Kidney epithelial cell (primary cell): ENCODE measurements at places on chromosomes 11 and 22.

DNA sequence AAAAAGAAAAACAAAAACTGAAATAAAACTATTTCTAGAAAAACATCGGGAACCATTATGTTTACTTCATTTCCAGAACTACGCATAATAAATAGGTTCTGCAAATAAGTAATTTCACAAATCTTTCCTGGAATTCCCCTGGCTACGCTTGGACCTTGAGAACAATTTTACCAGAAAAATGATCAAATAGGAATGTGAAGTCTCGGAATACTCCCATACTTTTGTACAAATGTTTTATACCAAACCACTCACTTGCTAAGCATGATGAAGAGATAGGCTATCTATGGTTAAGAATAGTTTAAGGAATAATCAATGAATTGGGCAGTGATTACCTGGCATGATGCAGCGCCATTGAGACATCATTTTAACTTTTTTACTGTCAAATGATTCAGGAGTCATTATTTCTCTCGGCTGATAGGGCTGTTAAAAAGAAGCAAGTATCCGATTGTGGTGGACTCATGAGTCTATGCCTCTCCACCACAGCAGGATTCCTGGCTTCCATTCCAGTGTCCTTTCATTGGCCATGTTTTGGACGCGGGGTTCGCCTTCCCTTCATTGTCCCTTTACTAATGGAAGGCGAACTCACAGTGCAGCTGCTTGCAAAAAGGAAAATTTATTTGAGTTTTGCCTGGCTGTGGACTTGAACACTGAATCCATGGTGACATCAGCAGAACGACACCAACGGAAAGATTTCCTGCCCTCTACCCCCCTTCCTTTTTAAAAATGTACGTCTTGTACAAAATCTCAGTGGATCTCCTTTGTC, 39.9 kb upstream of the BLID start:
- no peak for DNase-seq

GRCh38 chr11:496834-497564, 10.0 kb downstream of the RNH1 start:
- DNase-seq = no peak

- DNase-seq = no peak
These were observed 11.9 kb downstream of the LARGE1 start for GRCh38 chr22:33908171-33909074.

DNA sequence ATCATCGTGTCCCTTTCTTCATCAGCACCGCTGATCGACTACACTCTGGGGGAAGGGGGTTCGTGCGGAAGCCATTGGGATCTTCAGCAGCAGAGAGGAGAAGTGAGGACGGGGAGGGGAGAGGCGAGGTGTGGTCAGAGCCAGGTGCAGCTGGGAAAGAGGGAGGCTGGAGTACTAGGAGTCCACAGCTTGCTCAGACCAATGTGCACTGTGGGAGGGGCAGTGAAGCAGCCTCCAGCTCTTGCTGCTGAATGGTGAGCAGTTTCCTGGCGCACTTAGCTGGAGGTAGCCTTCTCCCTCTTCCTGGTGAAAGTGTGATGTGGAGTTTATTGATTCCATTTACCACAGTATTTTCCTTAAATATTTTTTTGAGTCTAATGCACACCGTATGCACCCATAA, 99.0 kb upstream of the NECTIN1 start:
- no peak for DNase-seq

DNA sequence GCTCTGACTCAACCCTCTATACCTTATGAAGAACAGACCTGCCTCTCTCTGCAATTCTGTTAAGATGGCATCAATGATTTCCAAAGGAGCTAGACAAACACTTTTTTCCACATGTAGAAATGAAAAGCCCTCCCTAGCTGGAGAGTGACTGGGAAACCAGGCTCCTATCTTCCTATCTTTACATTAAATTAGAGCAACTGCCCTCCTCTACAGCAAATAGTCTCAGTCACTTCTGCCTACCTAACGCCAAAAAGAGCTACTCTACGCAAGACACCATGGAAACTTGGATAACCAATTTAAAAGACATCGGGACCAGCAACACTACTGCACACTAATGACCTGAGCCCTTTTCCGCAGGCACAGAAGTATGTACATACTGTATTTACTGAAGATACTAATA, 84.8 kb downstream of the MICAL3 start:
- DNase-seq = no peak

GRCh38 chr11:70717936-70718595, 319.7 kb downstream of the CTTN start:
- no peak for DNase-seq

DNA sequence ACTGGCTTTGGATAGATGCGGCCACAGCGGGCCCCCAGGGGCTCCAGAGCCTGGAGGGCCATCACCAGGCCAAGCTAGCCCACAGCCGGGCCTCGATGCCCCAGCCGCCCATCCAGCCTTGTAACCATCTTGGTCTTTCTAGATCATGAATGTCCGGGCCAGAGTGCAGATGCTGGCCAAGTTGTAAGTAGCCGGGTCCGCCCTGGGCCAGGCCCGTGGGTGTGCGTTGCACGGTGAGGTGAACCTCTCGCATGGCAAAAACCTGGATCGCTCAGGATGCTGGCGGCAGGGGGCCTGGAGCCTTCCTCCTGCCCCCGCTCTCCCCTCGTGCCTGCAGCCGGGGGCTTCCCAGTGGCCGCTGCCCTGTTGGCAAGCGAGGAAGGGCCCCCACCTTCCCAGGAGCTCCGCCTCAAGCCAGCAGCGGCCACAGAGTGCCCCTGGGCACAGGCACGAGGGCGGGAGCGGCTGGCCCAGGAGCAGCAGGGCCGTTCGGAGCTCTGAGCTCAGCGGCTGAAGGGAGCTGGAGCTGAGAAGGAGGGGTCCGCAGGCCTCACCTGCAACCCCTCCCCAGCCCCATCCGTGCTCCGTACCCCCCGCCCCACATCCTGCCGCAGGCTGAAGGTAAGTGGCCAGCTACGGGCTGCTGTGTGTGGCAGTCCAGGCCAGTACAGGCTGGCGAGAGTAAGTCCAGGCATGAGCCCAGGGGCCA, 10.9 kb upstream of the MRPL23 start:
- DNase-seq = no peak

DNA sequence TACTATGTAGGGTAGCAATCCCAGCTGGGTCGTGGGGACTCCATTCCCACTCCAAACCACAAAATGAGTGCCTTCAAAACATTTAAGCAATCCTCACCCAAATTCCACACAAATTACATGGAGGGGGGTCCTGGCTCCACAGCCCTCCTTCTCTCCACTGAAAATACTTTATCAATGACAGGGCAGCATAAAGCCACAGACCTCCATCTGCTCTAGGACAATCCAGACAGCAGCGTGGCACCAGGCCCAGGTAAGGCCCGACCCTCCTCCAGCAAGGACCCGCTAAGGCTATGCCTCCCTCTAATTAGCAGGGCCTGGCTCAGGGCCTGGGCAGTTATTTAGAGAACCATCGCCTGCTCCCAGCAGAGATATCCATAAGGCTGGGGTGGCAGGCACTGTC, at the start of gene PANX3:
Gene PANX3 (plus strand): TSS at position 365 of the 400 bp plus-strand sequence. CDS start 129 bp downstream, outside the sequence.
- DNase-seq = no peak

DNA sequence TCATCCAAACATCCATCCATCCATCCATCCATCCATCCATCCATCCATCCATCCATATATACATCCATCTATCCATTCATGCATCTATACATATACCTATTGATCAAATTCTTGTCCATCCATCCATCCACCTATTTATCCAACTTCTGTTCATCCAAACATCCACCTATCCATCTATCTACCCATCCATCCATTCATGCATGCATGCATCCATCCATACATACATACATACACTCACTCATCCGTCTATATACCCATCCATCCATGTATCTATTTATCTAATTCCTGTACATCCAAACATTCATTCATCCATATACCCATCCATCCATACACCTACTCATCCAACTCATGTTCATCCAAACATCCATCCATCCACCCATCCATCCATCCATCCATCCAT, 19.3 kb upstream of the YWHAH start:
- DNase-seq = no peak

DNA sequence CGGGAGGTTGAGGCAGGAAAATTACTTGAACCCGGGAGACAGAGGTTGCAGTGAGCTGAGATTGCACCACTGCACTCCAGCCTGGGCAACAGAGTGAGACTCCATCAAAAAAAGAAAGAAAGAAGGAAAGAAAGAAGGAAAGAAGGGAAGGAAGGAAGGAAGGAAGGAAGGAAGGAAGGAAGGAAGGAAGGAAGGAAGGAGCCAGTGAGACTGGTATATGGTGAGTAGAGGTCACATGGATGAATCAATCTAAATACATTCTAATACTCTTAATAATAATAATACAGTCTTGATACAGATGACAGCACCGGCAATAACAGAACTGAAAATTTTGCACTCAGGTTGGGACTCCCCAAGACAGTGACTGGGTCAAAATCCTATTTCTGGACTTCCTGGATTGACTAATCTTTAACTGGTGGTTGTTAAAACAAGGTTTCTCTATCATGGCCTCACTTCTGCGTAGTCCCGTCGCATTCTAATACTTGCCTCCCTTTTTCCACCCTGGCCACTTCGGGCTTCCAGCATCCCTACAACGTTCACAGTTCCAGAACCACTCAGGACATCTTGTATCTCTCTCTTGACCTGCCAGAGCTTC, 53.5 kb upstream of the EIF3M start:
- DNase-seq = no peak

- DNase-seq = no peak
These were observed 8.5 kb downstream of the BACE1-AS start for GRCh38 chr11:117299351-117300282.

DNA sequence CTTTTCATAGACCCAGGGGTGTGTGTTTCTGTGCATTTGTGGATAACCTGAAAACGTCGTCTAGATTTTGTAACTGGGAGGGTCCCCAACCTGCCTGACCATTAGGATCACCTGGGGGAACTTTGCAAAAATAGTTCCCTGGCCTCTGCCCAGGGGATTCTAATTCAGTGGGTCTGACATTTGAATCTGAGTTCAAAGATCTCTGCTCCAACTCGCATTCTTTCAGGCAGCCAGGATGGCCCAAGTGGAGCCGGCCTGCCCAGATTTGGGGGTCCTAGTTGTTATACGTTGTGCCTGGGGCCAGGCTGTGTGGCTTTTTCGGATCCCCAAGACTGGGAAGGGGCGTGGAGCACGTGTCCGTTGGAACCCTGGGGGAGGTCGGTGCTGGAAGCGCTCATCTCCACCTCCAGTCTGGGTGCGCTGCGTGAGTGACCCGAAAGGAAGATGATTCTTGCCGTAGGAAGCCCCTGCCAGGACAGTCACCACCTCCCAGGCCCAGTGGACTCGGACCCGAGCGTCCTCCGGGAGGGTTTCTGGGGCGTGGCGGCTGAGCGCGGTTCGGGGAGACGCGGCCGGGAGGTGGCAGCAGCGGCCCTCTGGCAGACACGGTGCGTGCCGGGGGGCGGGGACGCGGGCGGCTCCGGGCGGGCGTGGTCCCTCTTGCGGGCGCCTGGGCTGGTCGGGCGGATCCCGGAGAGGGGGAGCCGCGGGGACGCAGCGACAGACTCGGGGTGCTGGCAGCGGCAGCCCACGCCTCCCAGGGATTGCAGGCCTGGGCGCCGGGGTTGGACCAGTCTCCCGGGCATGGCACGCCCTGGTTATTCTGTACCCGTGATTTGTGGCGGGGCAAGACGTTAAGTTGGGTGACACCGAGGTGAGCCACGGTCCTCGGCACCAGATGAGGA, 29.2 kb upstream of the PLET1 start:
- DNase-seq = no peak

- DNase-seq = no peak
These were observed 41.8 kb downstream of the DDI1 start for GRCh38 chr11:104078245-104078644.

GRCh38 chr11:56842814-56843794, 94.6 kb upstream of the OR9G4 start:
- no peak for DNase-seq

DNA sequence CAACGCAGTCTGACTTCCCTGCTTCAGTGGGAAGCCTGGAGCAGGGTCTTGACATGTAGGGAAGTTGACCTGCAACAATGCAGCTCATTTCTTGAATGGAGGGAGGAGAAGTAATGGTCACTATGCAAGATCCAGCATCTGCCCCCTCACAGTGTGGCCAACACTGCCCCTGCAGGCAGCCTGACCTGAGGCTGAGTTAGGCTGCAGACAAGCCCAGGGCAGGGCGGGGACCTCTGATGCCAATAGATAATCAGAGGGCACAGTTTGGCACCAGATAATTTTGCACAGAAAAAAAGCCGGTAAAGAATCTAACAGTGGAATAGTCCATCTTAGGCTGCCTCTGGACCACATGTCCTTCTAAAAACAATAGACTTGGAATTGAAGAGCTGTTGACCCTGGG, 182.3 kb downstream of the DSCAML1 start:
- no peak for DNase-seq

- DNase-seq = no peak
These were observed 28.0 kb upstream of the FCHSD2 start for GRCh38 chr11:73170140-73170539.

DNA sequence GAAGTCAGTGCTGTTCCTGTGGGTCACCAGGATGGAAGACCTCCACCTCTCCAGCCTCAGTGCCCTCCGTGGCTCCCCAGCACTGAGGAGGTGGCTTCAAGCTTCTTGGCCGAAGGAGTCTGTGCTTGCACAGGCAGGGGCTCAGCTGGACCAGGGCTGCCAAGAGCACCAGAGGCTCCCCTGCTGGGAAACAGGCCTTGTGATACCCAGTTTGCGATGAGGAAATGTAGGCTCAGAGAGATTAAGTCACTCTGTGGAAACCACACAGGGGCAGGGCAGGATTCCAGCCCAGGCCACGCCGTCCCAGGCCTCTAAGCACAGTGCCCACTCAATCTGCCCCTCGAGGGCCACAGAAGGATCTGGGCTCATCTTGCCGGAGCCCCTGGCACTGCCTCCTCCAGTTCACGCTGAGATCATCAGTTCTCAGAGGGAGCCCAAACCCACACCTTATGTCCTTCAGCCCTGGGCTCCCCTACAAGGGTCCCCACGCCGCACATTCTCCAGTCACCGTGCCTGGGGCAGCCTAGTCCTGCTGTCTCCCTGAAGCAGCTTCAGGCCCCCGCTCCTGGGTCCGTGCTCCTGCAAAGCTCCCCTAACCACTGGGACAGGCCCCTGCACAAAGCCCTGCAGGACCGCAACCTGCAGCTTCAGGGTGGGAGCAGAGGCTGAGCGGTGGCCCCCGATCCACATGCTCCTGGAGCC, 21.6 kb downstream of the ANO1 start:
- DNase-seq = no peak

- no peak for DNase-seq
These were observed 108.4 kb downstream of the BARX2 start for GRCh38 chr11:129484068-129484467.

GRCh38 chr11:67503119-67504004, 1.8 kb downstream of the PITPNM1 start:
- DNase-seq = no peak

- peak; percentile 43 for DNase-seq
These were observed 368.9 kb downstream of the DDX10 start for GRCh38 chr11:109033627-109034338.

DNA sequence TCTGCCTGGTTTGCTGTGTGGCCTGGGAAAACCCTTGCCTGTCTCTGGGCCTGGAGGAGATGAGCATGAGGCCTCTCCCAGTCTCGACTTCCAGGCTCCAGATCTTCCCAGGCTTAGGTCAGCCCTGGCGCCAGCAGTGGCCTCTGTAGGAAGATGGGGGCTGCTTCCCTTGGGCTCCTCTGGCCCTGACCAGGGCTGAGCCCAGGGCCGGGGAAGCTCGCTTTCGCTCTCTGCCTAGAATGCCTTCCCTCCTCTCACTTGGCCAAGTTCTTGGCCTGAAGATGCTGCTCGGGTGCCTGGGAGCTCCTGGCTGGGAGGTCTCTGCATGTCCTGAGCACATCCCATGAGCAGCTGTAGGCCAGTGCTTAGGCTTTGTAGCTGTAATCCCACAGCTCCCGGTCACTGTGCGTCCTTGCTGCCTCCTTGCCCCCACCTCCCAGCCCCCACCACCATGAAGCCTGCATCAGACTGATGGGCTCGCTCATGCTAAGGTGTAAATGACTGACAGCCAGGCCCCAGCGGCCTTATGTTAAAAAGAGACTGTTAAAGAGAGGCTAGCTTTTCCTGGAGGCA, 25.5 kb downstream of the SHISAL1 start:
- DNase-seq = no peak
